ENCODE measurements at places on chromosomes 4 and X.

DNA sequence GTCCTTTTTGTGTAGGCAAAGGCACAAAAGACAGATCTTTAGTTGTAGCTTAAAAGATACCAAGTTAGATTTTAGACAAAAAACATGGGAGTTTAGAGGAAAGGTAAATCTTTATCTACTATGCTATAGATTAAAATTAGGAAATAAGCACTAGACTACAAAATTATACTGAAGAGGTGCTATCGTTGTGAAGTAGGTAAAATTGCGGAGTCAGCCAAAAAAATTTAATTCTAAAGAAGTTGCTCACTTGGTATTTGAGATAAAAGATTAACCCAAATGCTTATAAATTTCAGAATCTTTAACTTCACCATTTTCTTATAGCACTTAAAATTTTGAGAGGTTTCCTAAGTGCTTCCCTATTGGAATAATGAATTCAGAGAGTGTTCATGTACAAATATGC is 604.1 kb downstream of the GRXCR1 start:
- no peak for DNase-seq

DNA sequence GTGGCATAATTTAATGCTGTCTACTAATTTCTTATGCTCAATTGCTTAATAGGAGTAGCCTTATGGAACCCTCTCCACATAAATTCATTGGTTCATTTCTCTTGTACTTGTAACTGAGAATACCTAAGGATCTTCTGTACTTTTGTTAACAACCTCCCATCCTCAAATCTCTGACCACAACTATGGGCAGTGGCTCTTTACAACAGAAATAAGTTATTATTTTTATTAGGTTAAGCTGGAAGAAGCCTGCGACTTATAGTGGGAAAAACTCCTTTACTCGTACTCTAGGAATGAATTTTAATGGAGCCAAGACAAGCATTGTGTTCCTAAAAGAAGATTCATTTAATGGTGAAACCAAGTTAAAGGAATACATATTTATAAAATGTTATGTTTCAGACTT is 337.1 kb upstream of the CTSO start:
- no peak for DNase-seq

DNA sequence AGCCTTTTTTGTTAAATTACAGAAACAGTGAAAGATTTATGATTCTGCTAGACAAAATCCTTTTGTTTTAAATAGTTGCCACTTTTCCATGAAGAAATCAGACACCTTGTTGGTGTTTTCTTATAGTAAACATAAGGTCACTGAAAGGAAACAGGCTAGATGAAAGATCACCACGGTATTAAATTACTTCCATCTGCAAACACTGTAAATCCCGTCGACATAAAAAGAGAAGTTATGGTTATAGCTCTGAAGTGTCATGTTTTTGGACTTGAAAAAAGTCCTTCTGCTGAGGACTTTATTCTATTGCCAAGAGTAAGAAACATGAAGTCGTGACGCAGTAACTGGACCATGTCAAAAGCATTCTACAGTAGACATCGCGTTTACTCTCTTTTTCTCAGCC is 567.6 kb upstream of the SLIT2 start:
- no peak for DNase-seq

DNA sequence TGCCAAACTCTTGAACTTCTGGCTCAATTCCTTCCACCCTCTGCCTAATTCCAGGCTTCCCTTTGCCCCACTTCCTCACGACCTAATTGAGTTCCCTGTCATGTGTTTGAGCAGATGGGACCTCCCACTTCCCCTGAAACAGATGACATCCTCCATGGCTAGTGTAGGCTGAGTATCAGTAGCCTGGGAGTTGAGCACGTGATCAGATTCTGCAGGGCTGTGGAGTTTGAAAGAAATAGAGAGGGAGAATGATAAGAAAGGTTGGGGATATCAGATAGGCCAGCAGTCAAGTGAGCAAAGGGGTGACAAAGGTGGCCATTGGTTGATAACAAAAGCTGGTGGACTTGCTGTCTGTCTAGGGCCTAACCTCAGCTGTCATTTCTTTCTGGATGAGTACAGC is 18.8 kb upstream of the NWD2 start:
- DNase-seq = no peak

DNA sequence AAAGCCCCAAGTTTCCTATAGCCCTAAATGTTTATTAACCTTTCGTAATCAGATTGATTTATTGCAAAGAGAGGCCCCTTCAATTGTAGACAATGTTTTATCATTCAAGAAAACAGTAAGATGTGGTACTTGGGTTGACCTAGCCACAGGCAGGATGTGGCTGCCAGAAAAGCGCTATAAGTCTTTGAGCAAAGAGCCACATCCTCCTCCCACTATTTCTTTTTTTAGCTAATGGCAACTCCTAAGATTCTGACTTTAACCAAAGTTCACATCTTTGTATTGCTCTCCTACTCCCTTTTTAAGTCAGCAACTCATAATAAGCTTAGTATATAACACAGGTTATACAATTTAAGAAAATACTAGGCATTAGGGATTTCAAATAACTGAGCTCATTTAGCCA is 70.7 kb upstream of the PPP3CA start:
- no peak for DNase-seq

- DNase-seq = no peak
These were observed 151.0 kb downstream of the SH2D1A start for GRCh38 chrX:124497386-124497785.

GRCh38 chrX:154044091-154044490 is 24.4 kb upstream of the IRAK1 start:
- no peak for DNase-seq

DNA sequence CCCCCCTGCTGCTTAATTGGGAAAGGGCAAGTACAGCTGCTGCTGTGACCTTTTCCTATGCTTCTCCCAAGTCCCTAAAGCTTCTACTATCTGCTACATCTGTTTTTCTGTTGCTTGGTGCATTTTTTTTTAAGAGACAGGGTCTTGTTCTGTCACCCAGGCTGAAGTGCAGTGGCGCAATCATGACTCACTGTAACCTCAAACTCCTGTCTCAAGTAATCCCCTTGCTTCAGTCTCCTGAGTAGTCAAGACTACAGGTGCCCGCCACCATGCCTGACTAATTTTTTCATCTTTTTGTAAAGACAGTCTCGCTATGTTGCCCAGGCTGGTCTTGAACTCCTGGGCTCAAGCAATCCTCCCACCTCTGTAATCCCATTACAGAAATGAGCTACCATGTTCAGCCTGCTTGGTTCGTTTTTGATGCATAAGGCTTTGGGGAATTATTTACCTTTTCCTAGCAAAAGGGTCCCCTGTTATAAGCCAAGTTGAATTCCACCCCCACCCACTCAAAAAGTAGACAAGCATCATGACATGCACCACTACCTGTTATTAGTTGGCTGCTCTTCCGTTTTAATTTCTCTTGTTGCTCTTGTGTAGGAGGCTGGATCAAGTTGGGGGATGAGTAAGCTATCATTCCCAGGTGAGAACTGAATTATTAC is 39.6 kb downstream of the DGKK start:
- DNase-seq = no peak

GRCh38 chrX:34132028-34132427 is at the start of gene FAM47A:
Gene FAM47A (minus strand): TSS chrX:34132314. CDS start chrX:34132278, 36 bp downstream.
- DNase-seq = no peak

- DNase-seq = no peak
These were observed 20.7 kb upstream of the ZNF185 start for GRCh38 chrX:152876931-152877840.

DNA sequence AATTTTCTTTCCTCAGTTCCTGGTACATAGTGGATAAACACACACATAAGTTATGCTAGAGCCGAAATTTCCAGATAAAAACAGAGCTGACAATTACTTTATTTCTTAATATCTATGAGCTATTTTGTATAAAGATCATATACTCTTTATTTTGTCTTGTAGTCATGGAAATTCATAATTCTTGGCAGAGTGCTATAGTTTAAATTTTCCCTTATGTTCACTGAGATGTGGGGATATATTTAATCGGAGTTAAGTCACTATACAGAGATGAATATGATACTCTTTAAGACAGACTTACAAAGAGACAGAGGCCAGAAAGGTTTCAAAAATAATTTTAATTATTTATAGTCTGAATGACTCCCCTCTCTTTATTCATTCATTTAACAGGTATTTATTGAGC is 89.7 kb downstream of the PPEF1 start:
- DNase-seq = no peak

GRCh38 chr4:113997206-113997605 is 17.8 kb upstream of the ARSJ start:
- DNase-seq = no peak

DNA sequence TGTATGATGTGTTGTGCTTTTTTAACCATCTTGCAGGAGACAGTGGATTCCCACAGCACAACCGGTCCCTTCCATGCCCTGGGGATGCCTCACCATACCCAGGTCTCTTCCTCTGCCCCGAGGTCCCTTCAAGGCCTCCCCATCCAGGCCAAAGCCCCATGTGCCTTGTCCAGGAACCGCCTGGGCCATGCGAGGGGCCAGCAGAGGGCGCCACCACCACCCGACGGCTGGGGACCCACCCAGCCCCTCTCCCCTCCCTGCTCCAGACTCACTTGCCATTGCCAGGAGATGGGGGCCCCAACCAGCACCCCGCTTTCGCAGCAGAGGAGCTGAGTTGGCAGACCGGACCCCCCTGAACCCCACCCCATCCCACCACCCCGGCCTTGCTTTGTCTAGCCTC is 485.5 kb downstream of the TRAM1L1 start:
- peak; percentile 18 for DNase-seq

DNA sequence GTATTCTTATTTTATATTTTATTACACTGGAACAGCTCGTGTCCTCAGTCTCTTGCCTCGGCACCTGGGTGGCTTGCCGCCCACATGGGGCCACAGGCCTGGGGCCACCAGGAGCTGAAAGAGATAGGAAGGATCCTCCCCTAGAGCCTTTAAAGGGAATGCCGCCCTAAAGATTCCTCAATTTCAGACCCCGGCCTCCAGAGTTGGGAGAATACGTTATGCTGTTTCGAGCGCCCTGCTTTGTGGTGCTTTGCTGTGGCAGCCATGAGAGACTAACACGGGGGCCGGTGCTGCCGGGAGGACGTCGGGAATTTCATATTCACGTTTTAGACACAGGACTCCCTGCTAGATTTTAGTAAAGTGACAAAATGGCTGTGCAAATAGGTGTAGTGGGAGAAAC is 33.2 kb downstream of the ACOX3 start:
- DNase-seq = no peak

DNA sequence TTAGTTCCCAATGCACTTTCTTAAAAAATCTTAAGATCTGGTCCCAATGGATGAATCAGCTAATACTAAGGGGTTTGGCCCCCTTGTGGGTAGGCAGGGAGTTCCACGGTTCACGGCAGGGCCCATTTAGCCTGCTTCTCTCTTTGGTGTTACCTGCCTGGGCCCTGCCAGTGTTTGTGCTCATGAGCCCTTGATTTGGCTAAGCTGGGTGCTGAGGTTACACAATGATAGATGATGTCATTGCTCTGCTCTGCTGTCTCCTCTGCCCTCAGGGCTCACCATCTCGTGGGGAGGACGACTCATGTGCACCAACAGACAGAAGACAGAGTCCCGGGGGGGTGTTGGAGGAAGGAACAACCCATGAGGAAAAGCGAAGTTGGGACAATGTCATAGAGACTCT is 24.4 kb downstream of the RTL5 start:
- no peak for DNase-seq

GRCh38 chr4:176406736-176407135 is 87.0 kb downstream of the SPCS3 start:
- no peak for DNase-seq

- no peak for DNase-seq
These were observed 677 bp upstream of the NONO start for GRCh38 chrX:71282514-71283402.

- DNase-seq = no peak
These were observed 60.8 kb downstream of the USP9X start for GRCh38 chrX:41145920-41146608.

DNA sequence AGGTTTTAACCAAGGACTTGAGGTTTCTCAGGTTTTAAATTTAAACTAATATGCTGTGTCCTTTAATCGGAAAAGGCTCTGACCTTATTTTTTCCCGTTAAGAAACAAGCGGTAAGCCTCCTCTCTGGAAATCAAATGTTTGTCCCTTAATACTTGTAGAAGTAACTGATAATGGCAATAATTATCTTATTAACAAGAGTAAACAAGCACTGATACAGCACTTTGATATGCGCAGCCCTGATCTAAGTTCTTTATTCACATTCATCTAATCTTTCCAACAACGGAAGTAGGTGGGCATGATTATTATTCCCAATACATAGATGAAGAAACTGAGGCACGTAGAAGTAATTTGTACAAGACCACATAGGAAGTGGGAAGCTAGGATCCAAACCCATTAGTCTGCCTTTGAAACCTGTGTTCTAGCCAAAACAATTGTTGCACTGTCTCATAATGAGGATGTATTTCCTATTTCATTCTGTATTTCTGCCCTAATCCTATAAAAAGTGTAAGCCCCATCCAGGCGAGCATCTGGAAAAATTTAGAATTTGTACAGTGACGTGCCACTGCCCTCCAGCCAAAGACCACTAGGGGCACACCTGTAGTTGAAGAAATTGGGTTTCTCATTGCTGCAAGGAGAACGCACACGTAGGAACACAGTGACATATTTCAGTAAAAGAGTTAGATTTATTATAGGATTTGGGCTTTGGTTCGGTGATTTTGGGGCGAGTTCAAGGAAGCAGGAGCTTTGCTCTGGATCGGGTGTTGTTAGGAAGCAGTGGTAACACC is 606 bp downstream of the CXorf58 start:
- no peak for DNase-seq

GRCh38 chr4:120856294-120856693 is 66.2 kb downstream of the PRDM5 start:
- no peak for DNase-seq

DNA sequence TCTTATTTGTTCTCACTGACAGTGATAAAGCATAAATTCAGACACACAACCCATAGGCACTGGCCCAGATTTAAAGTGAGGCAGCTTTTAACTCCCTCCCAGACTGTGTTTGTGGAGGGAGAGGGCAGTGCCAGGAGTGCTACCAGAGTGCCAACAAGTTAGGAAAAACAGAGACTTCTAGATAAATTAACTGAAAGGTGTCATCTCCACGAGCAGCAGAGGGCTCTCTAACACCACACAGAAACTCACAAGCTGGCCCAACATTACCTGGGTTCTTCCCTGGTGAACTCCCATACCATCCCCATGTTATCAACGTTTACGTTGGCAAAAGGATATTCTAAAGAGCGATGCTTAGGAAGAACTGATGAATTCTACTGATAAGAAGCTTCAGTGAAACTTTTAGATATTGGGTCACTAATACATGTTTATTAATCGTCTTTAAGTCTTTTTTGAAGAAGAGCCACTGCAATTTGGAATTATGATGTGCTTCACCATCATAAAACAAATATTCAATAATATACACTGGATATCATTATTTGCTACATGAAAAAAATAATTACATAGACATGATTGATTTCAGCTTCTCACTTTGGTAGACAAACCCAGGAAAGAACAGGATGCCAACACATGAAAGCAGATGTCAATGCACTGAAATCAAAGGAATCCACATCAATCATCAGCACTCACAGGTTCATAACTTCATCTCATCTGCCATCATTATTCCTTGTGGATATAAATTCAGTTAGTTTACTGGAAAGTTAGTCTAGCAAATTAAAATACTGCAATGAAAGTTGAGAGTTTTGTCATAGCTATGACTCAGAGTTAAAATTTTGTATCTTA is 121.2 kb upstream of the NAP1L5 start:
- peak; percentile 33 for DNase-seq

- DNase-seq = no peak
These were observed 550 bp downstream of the CBR4 start for GRCh38 chr4:169009286-169010124.

GRCh38 chr4:13980317-13981310 is 353.1 kb upstream of the BOD1L1 start:
- DNase-seq = no peak

- no peak for DNase-seq
These were observed 471.7 kb downstream of the SH2D1A start for GRCh38 chrX:124818033-124818432.

- peak; percentile 18 for DNase-seq
These were observed 35.7 kb upstream of the GABRQ start for GRCh38 chrX:152601848-152602616.
